DMS153 (cell line): ENCODE measurements at places on chromosomes 11 and 22.

GRCh38 chr11:9736365-9736764 lies 72.5 kb downstream of the SWAP70 start:
- no peak for DNase-seq

GRCh38 chr11:45181889-45182550 lies 35.6 kb downstream of the PRDM11 start:
- no peak for DNase-seq

GRCh38 chr11:60303661-60304060 lies 23.2 kb downstream of the MS4A4A start:
- no peak for DNase-seq

DNA sequence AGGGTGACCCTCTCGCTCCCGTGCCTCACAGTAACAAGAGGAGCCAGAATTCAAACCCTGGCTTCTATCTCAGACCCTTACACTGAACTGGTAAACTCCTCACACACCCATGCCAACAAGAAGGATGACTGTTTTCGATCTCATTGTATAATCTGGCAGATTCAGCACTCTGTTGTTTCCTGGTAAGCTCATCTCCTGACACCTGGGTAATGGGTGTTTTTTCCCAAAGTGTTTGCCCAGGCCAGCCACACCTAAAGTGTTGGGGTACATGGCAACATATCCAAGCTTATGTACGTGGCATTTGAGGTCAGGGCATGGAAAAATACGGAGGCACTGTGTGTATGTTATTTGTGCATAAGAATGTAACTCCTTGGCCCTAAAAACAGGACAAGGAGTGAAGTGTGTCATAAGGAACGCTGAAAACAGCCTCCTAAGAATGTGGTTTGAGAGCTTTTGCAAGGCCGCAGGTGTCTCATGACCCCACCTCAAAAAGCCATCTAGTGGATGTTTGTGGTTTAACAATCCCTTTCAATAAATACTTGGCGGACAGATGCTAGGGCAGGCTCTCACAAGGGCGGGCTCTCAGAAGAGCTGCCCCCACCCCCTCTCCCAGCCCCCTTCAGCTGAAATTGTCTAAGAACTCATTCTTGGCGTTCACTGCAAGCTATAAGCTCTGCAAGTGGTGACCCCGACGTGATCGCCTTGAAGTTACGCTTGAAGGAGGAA lies at the start of gene MS4A15:
MS4A15 (plus strand) TSS at position 561 of the 726 bp plus-strand sequence. CDS start 6,867 bp downstream, outside the sequence.
- DNase-seq, result no peak

GRCh38 chr22:27756212-27756660 lies 45.3 kb downstream of the MN1 start:
- no peak for DNase-seq

DNA sequence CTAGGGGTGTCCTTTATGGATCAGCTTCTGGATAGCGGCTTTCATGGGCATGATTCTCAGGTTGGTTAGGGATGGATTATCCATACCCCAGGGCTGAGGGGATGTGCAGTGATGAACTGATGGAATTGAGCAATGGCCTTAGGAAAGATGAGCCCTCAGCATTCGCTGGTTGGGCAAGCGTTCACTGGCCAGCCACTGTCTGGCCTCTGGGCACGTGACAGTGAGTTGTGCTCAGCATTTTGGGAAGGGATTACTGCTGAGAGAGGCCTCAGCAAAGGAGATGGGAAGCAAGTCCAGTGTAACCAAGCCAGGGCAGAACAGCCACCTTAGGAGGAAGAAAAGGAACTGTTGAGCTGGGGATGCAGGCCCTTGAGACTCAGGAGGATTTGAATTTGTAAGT lies 17.4 kb downstream of the UBASH3B start:
- no peak for DNase-seq

- no peak for DNase-seq
Observed at GRCh38 chr11:92071660-92072059, 153.0 kb upstream of the FAT3 start.

- DNase-seq, result no peak
Observed at GRCh38 chr11:79249295-79249993, 191.4 kb downstream of the TENM4 start.

DNA sequence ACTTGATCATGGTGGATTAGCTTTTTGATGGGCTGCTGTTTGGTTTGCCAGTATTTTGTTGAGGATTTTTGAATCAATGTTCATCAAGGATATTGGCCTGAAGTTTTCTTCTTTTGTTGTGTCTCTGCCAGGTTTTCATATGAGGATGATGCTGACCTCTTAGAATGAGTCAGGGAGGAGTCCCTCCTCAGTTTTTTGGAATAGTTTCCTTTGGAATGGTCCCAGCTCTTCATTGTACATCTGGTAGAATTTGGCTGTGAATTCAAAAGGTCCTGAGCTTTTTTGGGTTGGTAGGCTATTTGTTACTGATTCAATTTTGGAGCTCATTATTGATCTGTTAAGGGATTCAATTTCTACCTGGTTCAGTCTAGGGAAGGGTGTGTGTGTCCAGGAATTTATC lies 78.1 kb downstream of the CTSC start:
- no peak for DNase-seq

GRCh38 chr11:68012843-68013610 lies 2.9 kb downstream of the ALDH3B1 start:
- DNase-seq, result no peak

GRCh38 chr11:125164422-125165110 lies at the start of gene PKNOX2:
Gene PKNOX2, plus strand, starts transcription at chr11:125164751. Its CDS starts 186,555 bp downstream, at chr11:125351306.
- DNase-seq, result no peak

- DNase-seq, result no peak
Observed at GRCh38 chr11:20407344-20407743, 19.8 kb downstream of the PRMT3 start.

DNA sequence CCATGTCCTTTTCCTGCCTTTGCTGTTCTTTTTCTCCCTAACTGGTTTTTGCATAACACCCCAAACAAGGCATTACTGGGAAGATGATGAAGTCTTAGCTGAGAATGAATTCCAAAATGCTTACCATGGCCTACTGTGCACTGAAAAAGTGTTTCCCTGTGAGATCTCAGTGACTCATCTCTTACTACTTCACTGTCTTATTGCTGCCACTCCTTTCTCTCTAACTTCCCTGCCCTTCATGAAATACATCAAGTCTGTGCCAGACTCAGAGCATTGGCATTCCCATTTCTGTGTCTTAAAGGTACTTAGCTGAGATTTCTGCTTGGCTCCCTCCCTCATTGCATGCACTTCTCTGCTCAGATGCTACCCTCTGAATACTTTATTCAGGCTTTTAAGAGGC lies 49.1 kb upstream of the MUC15 start:
- no peak for DNase-seq

GRCh38 chr11:71334191-71334590 lies 81.8 kb upstream of the SHANK2 start:
- no peak for DNase-seq

DNA sequence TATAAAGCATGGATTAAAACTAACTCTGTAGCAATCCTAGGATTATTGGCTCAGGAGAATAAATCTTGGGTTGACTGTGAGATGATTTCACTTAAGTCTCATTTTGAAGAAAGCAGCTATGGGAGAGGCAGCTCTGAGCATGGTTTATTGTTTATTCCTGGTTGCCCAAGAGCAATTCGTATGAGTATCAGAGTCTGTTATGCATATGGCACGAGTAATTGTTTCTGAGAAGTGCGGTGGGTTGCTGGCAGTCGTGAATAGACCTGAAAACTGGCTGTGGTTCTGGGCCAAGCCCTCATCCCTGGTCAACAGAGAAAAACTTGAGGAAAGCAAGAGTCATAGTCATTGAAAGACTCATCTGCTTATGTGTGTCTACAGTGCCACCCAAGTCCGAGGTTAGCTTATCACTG lies 26.8 kb downstream of the DIXDC1 start:
- DNase-seq, result no peak

- no peak for DNase-seq
Observed at GRCh38 chr11:19252394-19253152, 11.8 kb upstream of the E2F8 start.

- DNase-seq, result no peak
Observed at GRCh38 chr22:40659166-40659565, 20.1 kb upstream of the MCHR1 start.

- no peak for DNase-seq
Observed at GRCh38 chr11:124876818-124877630, 11.8 kb downstream of the ROBO3 start.
